ENCODE measurements at places on chromosomes 13 and 19.

GRCh38 chr13:109226631-109227030 is 559.8 kb downstream of the IRS2 start:
- DNase-seq, result no peak

- no peak for DNase-seq
These were observed 286.1 kb downstream of the IRS2 start for GRCh38 chr13:109500146-109500773.

- no peak for DNase-seq
These were observed 48.0 kb downstream of the GGACT start for GRCh38 chr13:100540621-100541020.

DNA sequence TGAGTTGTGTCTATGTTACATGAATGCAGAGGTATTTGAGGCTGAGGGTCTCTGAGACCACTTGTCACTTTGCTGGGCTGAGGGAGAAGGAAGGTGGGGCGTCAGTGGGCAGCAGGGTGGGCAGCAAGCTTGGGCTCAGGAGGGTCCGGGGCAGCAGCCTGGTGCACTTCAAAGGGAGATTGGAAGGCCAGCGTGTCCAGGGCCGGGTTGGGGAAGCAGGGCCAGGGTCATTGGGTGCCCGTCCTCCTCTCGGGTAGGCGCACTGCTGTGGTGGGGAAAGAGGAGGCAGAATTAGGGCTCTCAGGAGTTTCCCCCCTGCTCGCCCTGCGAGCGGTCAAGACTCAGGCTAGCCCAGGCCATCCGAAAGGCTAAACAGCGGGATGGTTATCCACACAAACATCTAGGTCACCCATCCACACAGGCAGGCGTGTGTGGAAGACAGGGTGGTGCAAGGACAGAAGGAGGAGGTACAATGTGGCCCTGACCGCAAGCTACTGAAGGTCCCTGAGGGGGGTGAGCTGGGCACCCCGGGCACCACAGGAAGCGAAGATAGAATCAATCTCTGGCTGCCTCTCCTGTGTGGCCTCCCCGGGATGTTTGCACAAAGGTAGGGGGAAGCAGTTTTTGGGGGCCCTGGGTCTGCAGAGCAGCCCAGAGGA is 37.7 kb downstream of the MYO9B start:
- DNase-seq, result no peak

DNA sequence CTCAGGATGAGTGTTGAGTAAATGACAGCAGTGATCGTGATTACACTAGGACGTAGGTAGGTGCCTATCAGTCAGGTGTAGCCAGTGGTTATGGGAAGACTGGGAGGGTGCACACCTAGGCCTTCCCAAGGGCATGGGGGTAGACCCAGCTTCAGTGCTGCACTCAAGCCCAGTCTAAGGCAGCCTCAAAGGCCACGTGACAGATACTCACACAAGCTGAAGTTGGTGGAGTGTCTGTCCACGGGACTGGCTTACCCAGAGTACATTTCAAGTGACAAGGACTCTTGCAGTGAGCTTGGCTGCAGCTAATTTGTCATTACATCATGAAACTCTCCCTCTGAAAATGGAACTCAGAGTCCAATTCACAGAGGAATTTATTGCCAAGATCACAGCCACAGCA is 118.3 kb downstream of the SHISA2 start:
- no peak for DNase-seq

GRCh38 chr13:99948907-99949678 is 22.5 kb downstream of the ZIC5 start:
- no peak for DNase-seq

- DNase-seq, result no peak
These were observed 17.7 kb upstream of the SLC35E1 start for GRCh38 chr19:16589917-16590316.

Measured in T-helper 17 cell (primary cell).